Esophagus squamous epithelium (tissue), 5 donors: ENCODE measurements at places on chromosomes 6 and 20.

DNA sequence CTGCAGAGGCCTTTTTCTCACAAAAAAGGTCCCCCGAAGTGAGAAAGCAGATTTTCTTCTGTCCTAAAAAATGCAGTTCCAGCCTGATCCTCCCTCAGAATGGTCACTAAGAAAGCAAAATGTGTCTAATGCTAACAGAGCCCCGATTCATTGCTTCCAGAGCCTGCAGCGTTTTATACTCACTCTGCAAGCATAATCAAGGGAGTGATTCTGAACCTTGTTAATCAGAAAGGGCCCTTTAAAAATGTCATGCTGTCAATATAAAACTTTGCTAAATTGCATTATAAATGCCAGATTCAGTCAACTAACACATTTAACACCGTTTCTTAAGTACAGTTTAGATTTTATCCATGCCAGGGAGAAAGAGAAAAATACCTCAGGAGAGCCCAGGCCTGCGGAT lies 202.8 kb downstream of the CD83 start:
- no peak for DNase-seq

- no peak for DNase-seq
Observed at GRCh38 chr6:21371676-21372171, 221.8 kb upstream of the SOX4 start.

DNA sequence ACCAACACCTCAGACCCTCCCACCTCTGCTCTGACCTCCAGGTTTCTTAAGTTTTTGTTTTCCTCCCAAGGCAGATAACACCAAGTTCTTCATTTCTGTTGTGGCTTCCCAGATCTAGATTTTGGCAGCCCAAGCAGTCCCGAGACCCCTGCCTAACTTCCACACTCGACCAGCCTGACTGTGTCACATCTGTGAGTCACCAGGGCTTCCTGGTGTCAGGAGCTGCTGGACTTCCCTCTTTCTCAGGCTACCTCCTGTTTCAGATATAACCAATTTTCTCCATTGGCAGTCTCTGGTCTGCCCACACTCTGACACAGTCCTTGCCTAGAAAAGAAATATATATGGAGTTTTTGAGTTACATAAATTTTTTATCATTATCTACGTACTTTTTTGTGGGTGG lies 46.1 kb upstream of the CCN6 start:
- no peak for DNase-seq

DNA sequence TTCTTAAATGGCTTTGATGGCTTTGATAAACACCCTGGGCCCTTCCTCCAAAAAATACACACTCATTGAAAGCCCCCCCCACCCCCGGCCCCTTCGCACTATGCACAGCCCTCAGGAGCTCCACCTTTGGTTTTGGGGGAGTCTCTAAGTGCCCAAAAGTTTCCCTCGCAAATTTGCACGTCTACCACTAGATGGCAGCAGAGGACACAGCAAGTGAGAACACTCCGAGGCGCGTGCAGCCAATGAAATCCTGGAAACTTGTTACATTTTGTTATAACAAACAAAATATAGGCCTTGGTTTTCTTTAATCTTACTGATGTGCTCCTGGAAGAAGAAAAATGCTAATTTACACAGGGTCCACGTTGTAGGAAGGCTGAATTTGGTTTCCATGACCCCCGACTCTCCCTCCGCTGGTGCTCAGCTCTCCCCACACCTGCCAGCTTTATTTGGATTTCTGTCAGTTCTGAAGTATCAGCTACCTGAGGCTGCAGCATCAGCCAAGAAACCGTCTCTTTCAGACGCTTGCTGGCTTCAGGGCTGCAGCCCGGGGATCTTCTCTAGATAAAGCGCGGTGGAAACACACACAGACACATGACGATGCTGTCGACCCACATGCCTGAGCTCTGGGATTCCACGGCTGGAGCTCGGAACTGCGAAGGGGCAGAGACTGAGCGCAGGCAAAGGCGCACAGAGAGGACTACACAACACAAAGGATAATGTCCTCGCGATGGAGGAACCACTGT lies 148.3 kb upstream of the RPS6KA2 start:
- DNase-seq = no peak

DNA sequence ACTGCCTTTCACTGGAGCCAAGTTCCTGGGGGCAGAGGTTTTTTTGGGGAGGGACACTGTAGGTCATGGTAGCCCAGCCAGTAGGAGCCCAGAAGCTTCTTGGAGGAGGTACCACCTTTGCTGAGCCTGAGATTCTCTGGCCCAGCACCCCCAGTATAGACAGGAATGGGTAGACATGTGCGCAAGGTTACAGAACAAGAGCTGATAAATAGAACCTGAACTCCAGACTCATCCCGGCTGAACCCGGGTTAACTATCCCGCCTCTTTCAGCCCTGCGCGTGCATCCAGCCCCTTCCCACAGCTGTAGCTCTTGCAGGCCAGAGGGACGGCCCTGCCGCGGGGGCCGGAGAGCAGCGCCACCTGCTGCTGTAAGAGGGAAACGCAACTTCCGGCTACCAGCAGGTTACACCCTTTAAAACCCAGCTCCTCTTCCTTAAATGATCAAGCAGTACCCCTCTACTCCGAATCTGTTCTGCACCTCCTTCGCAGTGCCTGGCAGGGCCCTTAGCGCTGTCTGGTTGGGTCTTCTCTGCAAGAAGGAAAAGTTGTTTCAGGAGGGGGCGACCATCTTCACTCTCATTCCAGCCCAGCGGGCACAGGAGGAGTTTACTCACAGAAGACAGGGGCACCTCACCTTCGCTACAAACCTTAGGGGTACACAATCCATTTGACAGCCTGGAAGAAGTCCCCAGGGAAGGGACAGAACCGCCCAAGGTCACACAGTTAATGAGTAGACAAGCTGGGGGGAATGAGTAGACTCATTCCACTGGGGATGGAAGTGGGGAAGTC lies 7.5 kb downstream of the SRXN1 start:
- DNase-seq = no peak

GRCh38 chr6:15384901-15385300 lies 139.0 kb downstream of the JARID2 start:
- DNase-seq = no peak

GRCh38 chr6:94377835-94378234 lies 958.5 kb upstream of the EPHA7 start:
- DNase-seq = no peak

- no peak for DNase-seq
Observed at GRCh38 chr20:12699374-12700228, 309.2 kb upstream of the SPTLC3 start.

DNA sequence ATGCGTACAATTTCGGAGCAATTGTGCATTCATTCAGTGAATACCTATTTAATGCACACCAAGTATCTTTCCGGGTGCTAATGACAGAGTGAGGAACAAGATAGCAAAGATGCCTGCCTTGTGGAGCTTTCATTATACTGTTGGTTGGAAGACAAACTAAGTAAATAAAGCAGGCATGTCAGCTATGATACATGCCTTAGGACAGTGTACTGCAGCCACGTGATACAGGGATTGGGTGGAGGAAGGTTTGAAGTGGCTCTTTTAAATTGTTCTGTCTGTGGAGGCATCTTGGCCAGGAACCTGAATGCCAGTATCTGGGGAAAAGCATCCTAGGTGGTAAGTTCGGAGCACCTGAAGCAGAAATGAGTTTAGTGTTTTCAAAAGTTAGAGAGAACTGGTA lies 3.0 kb upstream of the OTOR start:
- DNase-seq = no peak
